ENCODE measurements at places on chromosomes 3 and 15.

GRCh38 chr3:59426821-59427565, 377.2 kb upstream of the CFAP20DC start:
- DNase-seq = peak; percentile 84

DNA sequence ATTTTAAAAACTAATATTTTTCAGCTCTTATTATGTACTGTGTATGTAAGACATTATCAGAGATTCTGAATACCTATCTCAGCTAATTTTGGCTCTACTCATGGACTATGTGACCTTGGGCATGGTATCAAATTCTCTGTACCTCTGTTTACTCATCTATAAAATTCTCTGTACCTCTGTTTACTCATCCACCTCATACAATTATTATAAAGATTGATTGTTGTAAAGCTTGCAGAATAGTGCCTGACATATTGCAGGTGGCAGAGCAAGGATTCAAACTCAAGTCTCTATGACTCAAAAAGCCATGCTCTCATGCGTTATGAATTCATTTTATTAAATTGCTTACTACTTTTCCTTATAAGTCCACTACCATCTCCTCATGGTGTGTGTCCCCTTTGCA, 151.9 kb upstream of the ARL6 start:
- DNase-seq = no peak

GRCh38 chr3:40160933-40161332, 148.6 kb upstream of the EIF1B start:
- DNase-seq = no peak

DNA sequence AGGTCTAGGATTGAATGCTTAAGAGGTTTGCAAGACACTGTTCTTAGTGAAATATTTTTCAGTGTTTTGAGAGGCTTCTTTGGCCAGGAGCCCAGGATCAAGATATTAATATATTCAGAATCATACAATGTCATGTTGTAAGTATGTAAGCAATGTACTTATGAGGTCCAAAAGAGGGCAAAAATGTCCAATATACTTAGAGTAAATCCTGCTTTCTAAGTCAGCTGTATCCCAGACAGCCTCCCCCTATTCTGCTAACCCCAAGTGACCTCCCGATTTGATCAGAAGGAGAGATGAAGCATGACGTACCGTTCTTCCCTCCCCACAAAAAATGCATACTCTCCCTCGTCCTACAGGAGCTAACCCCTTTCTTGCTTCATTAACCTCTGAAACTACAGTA, 70.9 kb downstream of the CHAC1 start:
- DNase-seq = no peak

DNA sequence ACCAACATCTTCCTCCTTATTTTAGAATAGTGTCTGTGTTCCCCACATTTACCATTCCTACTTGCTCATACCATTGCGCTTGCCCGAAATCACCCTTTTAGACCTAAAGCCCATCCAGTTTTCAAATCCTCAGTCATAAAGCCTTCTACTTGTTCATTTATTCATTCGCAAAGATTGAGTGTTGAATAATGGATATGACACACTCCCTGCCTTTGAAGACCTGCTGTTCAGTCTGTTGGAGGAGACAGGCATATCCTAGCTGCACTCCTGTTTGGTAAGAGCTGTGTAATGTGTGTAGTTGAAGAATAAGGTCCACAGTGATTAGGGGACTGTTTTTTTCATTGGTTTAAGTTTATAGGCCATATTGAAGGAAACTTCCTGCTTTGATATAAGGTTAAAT, 1.7 kb downstream of the CNOT10 start:
- no peak for DNase-seq

DNA sequence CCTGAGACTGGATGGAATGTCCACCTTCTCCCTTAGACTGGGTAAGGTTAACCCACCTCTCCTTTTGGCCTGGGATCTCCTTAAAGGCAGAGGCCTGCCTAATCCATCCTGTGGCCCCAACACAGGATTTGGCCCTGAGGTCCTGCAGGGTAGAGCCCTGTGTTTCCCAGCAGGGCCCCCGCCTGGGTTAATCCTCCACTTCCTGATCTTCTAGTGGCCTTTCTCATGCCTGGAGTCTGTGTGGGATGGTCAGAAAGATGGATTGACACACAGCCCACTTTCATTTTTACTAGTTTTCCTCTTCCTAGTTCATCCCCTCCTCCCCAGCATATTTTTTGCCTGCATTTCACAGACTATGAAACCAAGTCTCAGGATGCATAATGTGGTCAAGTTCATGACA, 48.9 kb upstream of the SLC6A6 start:
- peak; percentile 33 for DNase-seq

DNA sequence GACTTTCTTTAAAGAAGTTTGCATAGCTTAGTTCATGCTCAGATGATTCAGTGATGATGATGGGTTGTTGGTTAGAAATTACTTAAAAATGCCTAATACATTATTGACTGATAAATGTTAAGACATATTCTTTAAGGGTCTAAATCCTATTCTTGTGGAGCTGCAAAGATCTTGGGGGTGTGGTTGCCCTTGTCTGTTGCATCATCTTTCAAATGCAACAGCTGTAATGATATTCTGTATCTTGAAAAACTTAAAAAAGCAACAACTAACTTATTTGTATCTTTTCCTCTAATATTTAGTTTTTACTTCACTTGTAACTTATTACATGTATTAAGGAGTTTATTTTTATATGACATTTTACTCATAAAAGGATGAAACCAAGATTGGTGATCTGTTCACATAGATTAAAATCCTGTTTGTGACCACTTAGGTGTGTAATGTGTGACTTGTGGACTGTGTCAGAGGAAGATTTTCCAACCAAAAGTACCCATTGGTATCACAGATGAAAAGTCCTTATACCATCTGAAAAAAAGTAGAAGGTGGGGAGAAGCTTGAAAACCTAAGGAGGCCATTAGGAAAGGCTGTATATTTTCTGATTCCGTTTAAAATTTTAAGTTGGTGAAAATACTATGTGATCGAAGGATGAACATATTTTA, 142.8 kb downstream of the IGF1R start:
- DNase-seq = no peak

DNA sequence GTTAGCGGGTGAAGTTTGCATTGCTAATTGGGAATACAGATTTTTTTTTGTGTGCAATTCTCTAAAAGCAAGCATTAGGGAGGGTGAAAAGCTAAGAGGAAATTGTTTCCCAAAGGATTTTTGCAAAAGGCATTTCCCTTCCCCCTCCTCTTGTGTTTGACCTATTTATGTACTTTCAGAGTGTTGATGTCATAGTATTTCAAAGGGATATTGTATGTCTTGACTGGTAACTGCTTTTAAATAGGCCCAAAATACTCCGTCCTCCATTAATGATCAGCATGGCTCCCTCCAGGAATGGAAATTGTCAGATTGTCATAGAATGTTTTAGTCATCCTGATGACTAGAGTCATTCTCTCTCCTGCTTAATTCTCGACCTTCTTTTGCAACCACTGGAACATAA, 32.4 kb downstream of the TRIM71 start:
- no peak for DNase-seq

GRCh38 chr3:159170436-159171003, 368.7 kb downstream of the MFSD1 start:
- no peak for DNase-seq

- DNase-seq = no peak
These were observed 365.8 kb downstream of the FOXP1 start for GRCh38 chr3:71217640-71218222.

DNA sequence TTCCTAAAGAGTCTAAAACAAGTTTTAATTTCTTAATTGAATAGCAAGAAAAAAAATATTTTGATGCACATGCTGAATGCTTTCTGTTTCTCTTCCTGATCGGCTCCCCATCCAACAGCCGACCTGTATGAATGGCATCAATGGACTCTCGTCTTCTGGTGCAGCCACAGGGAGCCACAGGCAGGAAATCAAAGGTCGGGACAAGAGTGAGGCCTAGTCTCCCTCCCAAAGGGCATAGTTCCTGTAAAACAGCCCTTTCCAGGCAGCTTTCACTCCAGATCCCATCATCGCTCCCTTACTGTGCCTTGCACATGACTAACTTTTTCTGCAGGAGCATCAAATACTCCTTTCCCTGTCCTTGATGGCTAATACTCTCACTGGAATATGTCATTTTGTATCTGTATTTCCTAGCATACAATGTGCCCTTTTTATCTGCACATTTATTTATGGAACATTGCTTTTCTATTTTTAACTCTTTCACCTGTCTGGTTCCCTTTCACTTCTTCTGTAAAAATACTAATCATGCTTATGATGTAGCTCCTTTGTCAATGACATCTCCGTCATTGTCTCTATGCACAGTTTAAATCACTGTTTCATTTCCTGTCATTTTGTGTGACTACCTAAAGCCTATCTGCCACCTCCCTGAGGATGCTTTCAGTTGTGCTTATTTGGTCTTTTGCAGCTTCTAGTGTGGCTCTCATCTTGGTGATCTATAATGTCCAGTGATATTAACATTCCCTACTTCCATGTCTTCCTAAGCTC, 326.2 kb downstream of the CTNNB1 start:
- DNase-seq = no peak

DNA sequence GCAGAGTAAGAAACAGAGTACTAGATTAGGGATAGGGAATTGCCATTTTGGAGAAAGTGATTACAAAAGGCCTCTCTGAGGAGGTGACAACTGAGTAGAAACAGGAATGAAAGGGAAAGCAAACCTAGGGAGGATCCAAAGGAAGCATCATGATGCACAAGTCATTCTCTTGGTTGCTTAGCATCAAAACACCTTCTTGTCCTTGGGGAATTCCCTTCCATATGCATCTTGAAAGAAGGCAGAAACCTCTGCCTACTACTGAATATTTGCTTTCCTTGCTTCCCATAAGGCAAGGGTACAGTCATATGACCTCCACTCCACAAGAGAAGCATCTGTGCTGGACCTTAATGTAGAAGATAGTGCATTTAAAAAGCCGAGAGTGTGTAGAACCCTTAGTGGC, 24.1 kb downstream of the GABPB1 start:
- no peak for DNase-seq
